Stimulated activated CD8-positive, alpha-beta memory T cell treated with anti-CD3 and anti-CD28 coated beads, Interleukin-2, amount 100 ng/mL, for 1 hour (primary cell): ENCODE measurements at places on chromosomes 4 and X.
A peak's percentile ranks its signal among the peaks of the same experiment; 100 is the strongest.

GRCh38 chr4:127421437-127421836 lies 211.3 kb upstream of the INTU start:
- no peak for DNase-seq

DNA sequence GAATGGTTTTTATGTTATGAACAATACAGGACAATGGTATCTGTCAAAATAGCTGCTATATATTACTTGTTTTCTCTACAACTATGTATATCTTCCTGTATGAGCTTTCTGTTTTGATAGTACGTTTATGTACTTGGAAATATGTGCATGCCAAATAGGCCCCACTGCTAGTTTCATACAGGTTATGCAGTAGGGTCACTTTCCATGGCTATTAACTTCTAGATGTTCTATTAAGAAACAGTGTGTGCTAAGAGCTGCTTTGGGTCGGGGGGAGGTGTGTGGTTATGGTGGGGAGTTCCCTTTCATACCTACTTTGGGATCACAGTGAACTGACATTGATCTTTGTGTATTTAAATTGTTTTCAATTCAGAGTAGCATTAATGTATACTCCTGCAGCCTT lies 30.9 kb downstream of the RBPJ start:
- no peak for DNase-seq

DNA sequence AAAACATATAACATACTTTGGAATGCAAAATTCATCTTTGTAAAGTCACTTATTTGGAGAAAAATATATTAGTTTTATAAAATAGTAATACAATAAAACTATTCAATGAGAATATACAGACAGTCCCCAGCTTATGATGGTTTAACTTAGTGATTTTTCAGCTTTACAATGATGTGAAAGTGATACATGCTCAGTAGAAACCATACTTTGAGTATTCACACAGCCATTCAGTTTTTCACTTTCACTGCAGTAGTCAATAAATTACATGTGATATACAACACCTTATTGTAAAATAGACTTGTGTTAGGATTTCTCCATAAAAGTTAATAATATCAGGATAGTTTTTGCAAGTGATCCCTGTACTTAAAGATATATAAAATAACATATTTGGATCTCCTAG lies 436.0 kb downstream of the CENPC start:
- no peak for DNase-seq

GRCh38 chr4:98692411-98692810 lies 34.0 kb upstream of the TSPAN5 start:
- no peak for DNase-seq

- DNase-seq: no peak
Observed at GRCh38 chr4:89254847-89255246, 52.8 kb downstream of the GPRIN3 start.

DNA sequence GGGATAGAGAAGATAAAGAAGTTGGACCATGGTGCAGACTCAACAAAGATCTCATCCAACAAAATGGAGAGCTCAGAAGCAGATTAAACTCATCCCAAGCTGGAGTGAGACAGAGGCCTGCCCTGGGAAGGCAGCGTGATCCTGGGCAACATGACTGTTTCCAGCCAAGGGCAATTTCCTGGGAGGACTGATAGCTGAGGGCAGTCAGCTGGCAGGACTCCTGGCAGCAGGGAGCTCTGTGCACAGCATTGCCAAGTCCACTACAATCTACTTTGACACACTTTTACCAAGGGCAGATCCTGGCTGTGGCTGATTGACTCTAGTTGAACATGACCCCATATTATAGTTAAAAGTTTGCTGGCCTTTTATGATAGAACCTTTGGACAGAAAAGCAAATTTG lies 357.3 kb upstream of the RASGEF1B start:
- no peak for DNase-seq

- DNase-seq: peak; percentile 10
Observed at GRCh38 chr4:121189326-121190215, 25.4 kb upstream of the TNIP3 start.

DNA sequence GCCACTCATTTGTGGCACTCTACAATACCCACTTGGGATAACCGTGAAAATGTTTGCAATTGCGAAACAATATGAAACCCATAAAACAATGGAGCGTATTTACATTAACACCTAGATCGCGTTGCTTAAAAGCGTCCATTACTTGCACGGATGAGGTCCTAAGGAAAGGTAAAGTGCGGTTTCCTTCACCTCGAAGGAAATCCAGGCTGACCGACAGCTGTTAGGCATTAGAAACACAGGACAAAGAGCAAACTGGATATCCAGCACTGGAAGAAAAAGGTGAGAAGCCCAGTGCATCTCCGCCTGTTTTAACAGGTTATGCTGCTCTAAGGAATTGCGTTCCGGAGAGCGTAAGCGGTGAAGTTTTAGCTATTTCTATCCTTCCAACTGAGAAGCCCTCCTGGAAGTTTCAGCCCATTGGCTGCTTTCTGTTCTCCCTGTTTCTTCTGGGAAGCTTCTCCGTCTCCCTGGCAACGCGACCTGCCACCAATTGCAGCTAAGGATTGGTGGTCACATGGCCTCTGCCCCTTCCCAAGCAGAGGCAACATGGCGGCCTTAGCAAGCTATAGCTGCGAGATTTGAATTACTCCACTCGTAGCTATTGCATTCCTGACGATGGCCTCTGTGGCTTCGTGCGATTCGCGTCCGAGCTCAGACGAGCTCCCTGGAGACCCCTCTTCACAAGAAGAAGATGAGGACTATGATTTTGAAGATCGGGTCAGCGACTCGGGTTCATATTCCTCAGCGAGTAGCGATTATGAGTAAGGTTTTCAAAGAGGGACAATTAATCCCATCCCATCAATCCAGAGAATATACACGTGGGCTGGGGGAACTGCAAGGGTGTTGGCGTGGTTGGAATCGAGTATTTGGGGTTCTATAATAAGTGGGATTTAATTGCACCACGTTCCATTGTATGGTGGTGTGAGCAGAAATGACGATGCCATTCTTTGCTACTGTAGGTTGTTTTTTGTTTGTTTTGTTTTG lies at the start of gene INTU:
INTU (plus strand) TSS at position 538 of the 984 bp plus-strand sequence; CDS start at position 616, 78 bp downstream.
- DNase-seq: no peak

DNA sequence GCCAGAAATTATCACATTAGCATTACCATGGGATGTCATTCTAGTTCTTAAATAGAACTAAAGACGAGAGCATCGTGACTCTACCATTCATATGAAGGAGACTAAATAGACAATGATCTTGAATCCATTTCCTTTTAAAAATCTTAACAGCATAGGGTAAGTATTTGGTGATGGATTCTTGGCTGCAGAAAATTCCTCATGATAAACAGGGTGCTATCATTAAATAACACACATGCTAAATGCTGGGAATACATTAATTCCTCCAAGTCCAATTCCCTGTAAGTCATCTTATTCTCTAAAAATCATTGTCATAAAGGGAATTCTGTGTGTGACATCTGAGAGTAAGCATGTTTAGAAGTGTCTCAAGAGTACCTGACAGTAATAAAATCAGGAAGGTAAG lies 470.4 kb upstream of the MAGEB2 start:
- no peak for DNase-seq

DNA sequence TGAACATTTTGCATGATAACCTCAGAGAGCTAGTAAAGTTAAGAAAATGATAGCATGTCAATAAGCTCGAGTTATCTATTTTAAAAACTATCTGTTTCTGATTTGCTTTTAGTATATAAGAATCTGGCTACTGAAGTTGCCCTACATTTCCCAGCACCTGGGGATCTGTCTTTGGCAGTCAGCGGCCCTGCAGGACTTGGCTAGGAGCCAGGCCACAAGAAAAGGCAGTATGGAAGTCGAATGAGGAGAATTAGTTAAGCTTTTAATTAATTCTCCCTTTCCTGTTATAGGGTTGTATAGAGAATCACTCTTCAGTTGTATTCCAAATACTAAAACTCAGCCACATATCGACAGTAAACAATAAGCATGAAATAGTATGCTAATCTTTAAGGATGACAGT lies 22.7 kb downstream of the POU4F2 start:
- DNase-seq: no peak

- no peak for DNase-seq
Observed at GRCh38 chrX:118347131-118347530, 1.2 kb downstream of the WDR44 start.

DNA sequence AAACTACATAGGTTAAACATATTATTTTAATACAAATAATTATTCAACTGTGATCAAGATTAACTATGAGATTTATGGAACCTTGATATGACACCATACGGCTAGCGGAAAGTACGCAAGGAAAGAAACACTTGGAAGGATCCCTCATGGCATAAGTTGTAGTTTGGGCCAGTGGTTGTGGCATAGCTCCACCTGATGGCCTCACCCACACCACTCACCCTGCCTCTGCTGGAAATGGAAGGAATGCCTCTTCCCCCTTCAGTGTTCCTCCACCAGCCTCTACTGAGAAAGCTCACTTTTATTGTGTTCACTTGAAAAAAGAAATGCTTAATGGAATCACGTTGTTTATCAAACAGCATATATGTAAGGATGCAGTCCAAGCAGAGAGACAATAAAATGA lies 86.4 kb downstream of the BMP15 start:
- DNase-seq: no peak

DNA sequence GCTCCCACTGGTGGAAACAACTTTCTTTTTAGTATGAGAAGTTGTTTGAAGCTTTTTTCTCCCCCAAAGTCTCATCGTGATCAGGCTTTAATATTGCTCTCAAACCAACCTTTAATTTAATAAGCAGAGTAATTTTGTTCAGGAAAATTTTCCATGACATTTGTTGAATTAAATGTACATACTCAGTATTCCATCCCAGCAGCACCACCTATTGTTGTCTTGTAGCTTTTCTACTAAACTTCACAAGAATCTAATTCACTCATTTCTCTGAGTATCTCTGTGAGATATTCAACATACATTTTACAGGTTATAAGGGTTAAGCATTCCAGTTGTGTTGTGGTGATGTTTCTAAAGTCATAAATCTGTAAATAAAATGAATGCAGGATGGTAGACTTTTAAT lies 218.3 kb upstream of the HAND2 start:
- DNase-seq: no peak

- DNase-seq: no peak
Observed at GRCh38 chr4:51907006-51907669, 64.2 kb downstream of the DCUN1D4 start.

DNA sequence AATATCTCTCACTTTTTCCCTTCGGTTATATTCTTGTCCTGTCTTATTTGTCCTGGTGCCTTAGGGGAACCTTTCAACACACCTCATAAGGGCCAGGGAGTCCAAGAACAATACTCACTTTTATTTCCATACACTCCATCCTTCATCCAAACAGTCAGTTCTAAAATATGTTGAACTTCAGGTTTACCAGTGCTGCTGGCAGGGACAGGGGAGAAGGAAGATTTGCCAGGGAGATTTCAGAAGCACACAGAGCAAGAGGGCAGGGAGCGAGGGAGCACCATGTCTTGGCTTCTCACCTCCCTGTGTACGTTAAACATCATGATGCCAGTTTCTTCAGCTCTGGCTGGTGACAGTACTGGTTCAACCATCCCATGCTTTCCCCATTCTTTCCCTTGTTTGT lies 631.1 kb upstream of the FAT1 start:
- DNase-seq: no peak

GRCh38 chrX:72141372-72142004 lies 9.8 kb upstream of the RTL5 start:
- DNase-seq: no peak

GRCh38 chr4:86130160-86130933 lies 229.5 kb downstream of the MAPK10 start:
- DNase-seq: no peak

DNA sequence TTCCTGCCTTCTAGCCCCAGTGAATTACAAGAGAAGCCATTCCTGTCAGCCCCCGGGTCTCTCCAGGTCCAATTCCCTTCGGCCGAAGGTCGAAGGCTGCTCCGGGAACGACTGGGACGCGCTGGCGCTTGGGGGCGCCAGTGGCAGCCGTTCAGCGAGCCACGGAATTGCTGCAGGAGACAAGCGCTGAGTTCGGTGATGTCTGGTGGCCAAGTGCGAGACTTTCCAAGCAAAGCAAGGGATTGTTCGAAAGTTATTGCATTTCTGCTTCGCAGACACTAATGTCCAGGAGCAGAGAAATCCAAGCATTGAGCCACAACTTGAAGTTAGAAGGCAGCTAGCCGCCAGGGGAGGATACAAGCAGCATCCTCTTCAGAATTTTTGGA lies 1.1 kb upstream of the DKK2 start:
- DNase-seq: no peak
